ENCODE measurements at places on chromosomes 1 and 21.

DNA sequence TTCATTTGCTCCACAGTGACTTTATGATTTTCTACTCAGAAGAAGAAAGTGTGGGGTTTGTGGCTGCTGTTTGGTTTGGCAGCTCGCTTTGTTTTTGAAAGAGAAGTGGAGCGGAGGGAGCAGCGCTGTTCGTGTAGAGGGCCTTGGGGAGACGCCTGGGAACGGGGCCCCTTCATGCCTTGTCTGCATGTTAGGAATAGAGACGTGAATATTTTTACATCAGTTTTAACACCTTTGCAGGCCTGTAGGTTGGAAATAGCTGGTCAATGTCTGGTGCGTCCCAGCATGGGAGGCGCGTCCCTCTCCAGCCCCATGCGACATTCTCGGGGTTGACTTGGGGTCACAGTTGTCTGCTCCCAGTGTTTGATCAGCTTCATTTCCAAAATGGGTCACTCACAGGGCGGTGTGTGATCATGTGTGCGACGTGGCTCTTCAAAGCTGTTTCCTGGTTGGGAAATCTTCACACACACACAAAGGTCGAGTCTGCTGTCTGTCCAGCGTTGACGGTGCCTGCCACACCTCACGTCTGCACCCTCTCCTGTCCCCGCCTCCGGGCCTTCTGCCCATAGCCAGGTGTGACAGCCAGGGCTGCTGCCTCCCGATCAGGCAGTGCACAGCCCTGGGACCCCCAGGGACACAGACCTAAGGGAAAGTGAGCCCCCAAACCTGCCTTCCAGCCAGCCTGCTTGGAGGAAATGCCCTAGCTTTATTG lies 149.2 kb downstream of the PSMG1 start:
- no peak for DNase-seq

DNA sequence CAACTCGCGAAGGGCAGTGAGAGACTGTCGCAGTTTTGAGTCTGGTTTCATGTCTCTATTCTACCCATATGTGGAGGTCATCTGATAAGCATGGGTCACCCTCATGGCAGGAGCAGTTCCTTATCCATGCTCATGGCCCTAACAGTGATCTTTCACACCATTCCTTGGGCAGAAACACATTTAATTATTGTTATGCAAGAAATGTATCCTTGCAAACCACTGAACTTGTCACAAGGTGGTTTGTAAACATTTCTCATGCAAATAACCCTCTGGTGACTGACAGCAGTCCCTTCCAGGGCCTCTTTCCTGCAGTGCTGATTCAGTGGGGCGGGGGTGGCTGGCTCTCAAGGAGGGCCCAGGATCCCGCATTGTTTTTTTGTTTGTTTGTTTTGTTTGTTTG lies 421.4 kb upstream of the RUNX1 start:
- no peak for DNase-seq

DNA sequence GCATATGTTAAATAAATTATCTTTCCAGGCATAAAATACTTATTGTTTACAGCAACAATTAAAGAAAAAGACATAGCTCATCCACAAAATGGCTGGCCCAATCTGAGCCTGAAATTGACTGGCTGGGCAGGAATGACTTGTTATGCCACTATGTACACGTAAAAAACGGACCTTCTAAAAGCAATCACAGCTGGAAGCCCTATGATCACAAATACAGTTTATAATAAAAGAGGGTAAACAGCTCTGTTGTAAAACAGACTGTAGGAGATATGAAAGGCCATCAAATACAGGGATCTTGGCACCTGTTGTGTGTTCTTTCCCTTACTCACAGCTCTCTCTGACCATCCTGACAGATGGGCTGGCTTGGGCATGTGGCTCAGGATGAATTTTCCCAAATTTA lies 70.5 kb upstream of the DMRTA2 start:
- no peak for DNase-seq

- peak; percentile 36 for DNase-seq
Measured at GRCh38 chr21:38913120-38913892, 107.6 kb downstream of the ETS2 start.

DNA sequence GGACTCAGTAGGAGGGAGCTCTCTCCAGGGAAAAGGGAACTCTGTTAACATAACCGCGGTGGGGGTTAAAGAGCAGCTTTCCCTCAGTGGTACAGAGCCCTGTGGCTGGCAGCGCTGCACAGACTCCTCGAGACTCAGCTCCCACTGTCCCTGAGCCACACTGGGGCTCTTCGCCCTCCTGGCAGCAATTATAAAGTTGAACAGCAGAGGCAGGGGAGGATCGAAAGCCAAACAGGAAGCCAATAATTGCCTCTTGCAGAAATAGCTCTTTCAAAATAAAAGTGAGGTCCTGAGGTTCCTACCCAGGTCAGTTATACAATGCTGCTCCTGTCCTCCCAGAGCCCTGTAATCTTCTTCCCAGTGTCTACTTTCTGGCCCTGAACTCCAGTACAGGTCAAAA lies 77.0 kb downstream of the FAM78B start:
- no peak for DNase-seq

GRCh38 chr1:205920159-205920558 lies 23.1 kb downstream of the SLC26A9 start:
- peak; percentile 37 for DNase-seq

GRCh38 chr1:60825593-60825992 lies 256.8 kb upstream of the NFIA start:
- DNase-seq = no peak

DNA sequence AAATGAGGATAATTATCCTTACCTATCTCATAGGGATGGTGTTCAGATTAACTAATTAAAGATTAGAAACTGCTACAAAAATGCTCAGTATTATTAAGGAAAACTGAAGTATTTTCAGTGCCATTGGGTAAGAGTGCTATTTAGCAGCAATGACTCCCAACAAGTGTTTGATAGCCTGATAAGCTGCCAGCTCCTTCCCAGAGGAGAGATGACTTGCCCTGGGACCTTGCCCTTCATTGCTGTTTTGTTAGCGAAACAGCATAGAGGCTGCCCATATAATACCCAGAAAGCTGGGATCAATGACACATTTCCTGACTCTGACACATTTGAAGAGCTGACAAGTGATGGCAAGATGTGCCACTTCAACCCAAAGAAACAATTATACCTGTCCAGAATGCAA lies 592.2 kb downstream of the ADGRL2 start:
- no peak for DNase-seq

- no peak for DNase-seq
Measured at GRCh38 chr1:27575840-27576331, 28.1 kb downstream of the AHDC1 start.

GRCh38 chr1:90384193-90384592 lies 332.9 kb downstream of the BARHL2 start:
- no peak for DNase-seq
